BJ (cell line): ENCODE measurements at places on chromosomes 16 and 17.
A peak's percentile ranks its signal among the peaks of the same experiment; 100 is the strongest.

DNA sequence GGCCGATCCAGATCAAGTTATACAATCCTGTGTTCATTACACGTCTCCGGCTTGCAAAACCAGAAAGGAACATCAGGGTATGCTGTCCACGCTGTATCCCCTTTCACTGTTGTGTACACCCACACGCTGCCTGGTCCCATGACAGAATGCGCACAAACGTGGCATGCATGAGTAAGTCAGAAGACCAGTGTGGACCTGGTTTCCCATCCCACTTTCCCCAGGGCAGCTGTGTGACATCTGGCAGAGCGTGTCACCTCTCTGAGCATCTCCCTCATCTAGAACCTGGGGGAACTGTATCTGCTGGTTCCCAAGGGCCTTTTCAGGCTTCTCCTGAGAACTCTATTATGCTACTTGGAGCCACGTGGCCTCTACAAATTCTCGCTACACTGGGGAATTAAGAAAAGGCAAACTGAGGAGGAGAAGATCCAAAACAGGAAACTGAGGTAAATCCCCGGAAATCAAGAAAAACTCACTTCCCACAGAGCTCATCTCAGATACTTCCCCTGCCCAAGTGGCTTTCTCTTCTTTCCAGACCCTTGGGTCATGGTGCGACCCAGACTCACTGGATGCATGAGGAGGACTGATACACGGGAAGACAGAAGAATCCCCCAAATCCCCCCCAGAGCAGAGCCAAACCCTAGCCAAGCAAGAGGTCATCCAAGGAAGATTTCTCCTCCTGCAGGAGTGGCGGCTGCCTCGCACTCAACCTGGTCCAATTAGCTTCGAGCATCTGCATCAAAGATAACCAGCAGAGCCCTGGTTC is 139.3 kb downstream of the GAS7 start:
- no peak for DNase-seq

GRCh38 chr16:50209546-50210265 is 56.6 kb downstream of the TENT4B start:
- no peak for DNase-seq

DNA sequence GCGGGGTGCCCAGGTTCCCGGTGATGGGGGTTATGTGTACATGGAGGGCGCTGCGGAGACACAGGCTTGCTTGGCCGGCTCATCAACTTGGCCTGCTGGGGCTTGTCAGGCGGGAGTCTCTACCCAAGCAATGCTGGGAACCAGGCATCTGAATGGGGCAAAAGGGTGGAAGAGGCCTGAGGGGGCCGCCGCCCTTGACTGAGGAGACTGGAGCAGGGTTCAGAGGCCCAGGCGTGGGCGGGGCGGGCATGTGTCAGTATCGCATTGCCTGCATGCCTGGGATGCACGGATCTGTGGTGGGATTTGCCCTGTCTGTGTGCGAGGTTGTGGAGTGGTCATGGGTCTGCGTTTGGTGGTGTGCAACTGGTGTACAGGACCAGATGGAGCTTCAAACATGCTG is 21.1 kb downstream of the ARHGAP23 start:
- DNase-seq, result no peak

DNA sequence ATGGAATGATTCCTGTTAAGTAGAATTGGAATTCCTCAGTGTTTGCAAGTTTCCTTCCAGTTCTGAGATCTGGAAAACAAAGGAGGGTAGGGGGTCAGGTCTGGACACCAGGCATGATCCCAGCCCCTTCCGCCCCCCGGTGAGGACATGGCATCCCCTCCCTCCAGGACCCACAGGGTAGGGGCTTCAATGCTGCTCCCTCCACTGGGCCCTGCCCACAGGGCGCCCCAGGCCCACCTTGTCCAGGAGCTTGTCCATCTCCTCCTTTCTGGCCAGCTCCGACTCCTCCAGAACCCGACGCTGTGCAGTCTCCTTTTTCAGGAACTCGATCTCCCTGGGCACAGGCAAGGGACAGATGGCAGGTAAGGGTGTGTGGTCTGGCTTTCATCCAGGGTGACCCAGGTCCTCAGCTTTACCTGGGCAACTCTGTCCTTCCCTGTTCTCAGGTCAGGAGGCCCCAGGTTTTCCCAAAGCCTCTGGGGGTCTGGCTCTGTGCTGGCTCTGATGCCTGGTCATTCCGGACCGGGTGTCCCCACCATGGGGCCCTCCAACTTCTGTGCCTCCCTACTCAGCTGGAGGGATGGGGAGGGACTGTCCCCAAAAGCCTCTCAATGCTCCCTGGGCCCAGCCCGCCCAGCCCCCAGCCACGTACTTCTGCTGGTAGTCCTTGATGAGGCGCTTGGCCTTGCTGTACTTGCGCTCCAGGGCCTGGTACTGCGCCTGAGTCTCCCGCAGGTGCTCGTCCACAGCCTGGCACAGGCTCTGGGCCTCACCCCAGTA is 5.5 kb upstream of the SAMD14 start:
- no peak for DNase-seq

GRCh38 chr17:18042983-18043382 is 3.8 kb downstream of the GID4 start:
- no peak for DNase-seq

DNA sequence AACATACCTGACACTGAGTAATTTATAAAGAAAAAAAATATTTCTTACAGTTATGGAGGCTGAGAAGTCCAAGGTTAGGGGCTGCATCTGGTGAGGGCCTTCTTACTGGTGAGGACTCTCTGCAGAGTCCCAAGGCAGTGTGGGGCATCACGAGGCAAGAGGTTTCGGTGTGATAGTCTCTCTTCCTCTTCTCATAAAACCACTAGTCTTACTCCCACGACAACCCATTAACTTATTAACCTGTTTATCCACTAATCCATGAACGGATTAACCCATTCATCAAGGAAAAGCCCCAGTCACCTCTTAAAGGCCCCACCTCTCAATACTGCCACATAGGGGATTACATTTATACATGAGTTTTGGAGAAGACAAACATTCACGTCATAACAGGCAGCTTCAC is 20.1 kb downstream of the CIITA start:
- DNase-seq, result no peak

DNA sequence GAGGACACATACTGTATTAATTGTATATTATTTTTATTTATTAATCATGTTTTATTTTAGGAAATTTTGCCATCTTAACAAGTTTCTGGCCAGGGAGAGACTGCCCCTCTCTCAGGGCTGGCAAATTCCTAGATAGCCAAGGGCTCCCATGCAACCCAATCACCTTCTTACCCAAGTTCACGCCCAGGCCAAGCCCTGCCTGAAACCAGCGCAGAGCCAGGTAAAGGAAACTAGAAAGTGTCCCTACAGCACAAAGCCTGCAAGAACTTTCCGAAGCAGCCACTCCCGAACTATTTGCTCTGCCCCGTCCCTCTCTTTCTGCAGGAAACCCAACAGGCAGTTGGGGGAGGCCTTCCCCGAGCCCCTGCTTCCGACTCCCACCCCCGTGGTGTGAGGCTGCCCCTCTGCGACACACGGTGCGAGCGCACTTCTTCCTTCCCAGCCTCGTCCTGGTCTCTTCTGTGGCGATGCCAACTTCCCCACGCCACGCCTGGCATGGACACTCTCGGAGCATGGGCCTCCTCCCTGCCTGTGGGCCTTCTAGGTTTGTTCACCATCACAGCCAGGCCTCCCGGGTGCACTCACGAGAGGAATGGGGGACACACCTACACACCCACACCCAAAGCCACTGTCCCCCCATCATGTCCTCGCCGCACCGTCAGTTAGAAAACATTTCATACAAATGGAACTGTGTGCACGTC is 100.4 kb downstream of the ZNF778 start:
- DNase-seq, result no peak

- DNase-seq, result no peak
Observed at GRCh38 chr16:22786691-22787090, 27.3 kb upstream of the HS3ST2 start.

GRCh38 chr17:83149761-83150251 is 70.4 kb downstream of the METRNL start:
- no peak for DNase-seq

GRCh38 chr16:74726716-74727115 is 26.1 kb upstream of the MLKL start:
- DNase-seq, result no peak

DNA sequence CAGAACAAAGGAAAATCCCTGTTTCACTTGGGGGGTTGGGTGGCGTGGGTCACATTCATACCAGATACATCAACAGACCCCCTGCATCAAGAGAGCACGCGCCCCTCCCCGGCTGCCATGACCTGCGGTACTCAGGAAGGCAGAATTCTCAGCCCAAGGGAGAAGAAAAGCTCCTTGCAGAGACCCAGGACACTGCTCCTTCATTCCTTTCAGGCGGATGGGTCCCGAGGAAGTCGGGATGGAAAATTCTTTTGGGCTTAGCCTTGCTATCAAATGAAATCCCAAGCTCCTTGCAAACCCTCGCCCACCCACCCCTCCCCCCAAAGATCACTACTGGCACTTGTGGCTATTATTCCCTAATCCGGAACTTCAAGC is 40.6 kb downstream of the HIC1 start:
- DNase-seq, result no peak

- DNase-seq, result no peak
Observed at GRCh38 chr17:48738803-48739526, 10.4 kb upstream of the HOXB13 start.

GRCh38 chr17:59695945-59696681 is 11.1 kb downstream of the PTRH2 start:
- DNase-seq, result no peak

DNA sequence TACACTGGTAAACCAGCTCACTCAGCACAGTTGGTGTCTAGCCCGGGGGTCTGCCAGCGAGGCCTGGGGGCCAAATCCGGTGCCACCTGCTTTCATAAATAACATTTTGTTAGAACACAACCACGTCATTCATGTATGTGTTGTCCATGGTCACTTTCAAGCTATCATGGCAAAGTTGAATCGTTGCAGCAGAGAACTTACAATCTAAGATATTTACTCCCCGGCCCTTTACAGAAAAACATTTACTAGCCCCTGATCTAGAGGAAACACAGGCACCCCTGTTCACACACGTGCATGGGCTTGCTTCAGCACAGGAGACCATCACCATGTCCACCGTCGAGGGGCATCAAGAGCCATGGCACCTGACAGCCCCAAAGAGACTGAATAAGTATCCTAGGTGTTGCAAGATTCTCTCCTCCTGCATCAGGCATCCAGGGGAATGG is 111.4 kb upstream of the DNAH9 start:
- DNase-seq, result no peak

DNA sequence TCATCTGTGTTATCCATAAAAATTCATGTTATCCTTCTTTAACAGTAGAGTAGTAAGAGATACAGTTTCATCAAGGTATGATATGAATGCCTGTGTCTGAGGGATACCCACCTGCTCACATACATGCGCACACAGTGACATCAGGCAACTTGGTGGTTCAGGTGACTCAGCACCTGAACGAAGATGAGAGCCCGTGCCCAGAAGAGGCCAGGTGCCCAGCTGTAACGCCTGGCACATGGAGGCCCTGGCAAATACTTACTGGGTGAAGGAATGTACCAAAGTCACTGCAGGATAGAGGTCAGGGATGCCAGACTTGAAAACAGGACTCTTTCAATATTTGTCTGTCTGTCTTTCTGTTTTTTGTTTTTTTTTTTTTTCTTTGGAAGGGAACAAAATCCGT is 72.6 kb upstream of the LGALS9 start:
- DNase-seq, result no peak

DNA sequence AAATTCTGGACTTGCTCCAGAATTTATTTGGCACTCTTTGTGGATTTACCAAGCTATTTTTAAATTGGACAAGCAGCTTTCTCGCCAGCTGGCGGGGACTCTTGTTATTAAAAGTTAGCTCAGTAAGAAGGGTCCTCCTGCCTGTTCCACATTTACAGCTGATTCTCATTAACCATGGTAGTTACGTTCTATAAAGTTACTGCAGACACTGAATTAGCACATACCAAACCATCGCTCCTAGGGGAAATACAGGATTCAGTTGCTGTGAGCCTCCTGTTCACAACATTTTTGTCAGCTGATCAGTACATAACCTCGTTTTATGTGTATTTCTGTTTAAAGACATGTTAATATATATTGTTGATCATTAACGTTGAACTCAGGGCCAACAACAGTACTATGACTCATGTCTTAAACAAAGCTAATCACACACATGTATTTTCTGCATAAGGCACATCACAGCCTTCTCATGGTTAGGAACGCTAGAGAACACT is 4.2 kb downstream of the LDAF1 start:
- peak; percentile 31 for DNase-seq

GRCh38 chr16:30092373-30093010 is 768 bp upstream of the TBX6 start:
- no peak for DNase-seq

DNA sequence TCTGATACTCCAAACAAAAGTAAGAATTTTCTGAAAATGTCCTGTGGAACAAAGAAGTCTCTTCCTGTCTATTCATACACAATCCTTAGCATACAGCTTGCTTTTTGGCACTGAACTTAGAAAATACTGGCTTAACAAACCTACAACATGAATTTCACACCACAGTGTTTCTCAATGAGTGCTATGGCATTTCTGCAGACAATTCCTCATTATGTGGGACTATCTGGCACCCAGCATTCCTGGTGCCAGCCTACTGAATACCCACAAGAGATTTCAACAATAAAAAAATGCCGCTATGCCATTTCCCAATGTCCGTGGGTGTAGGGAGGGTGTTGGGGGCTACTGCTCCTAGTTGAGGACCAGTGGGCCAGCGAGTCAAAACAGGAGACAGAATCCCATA is 62.1 kb downstream of the ZNF652 start:
- DNase-seq, result no peak

DNA sequence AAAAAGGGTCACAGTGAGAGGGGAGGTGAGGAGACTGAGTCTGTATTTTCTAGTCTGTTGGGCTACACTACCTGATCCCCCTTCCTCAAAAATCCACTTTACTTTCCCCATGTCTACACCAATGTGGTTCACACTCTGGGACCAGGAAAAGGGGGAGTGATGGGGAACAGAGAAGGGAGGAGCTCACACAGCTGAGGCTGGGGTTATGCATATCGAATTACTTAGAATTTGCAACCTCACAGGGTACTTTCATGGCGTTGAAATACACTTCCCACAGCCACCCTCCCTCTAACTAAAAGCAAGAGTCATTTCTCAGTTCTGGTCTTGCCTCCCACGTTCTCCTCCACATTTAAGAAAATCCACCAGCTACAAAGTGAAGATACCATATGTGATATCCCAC is 14.1 kb downstream of the MAPT start:
- no peak for DNase-seq
